ENCODE measurements at places on chromosomes 2 and 18.

DNA sequence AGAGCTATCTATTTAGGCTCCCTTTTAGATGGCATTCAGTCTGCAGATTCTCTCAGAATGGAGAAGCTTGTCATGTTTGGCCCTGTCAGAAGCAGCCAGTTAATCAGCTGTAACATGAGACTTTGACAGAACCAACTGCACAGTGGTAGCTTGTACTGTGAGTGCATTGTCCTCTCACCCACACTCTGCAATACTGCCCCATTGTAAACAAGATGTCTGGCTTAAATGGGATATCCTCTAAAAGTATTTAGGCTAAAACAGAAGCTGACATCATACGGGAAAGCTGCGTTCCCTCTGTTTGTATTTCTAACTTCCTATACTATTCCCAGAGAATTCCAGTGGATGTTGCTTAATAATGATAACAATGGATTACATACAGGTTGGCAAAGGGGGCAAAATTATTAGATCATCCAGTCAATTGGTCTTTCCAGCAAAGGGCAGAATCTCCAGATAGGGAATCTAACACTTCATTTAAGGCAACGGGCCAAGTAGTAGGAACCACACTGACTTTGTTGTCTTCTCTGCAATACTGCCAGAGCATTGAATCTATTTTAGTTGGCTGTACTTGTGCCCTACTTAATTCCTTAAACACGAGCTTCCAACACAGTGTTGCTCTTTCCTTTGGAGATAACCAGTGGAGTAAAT lies 15.4 kb upstream of the STAT4 start:
- DNase-seq, result no peak

DNA sequence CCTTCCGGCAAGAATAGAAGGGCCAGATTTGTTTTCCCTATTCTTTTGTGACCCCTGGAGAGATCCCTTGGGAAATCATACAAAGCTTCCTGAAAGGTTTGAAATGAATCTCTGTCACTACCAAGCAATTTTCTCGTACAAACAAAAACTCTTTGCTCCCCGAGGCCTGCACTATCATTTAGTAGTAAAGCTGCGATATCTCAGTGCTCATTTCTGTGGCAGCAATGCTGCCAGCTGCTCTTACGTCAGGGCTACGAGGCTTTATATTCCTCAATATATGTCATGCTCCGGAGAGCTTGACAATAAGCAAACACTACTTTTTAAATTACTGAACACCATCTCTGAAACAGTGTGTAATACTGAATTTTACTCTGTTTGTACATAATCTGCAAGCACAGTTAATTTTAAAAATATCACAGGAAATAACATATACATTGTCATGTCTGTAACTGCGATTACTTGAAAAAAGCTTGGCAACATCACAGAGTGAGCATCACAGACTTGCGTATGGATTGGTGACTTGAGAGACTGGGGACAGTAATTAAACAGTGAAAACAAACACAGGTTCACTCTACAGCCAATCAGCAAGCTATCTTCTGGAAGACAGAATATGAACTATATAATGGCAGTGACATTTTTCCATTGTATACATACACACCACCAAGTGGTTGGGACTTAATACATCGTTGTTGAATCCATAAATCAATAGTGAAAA lies 403.3 kb upstream of the NETO1 start:
- DNase-seq, result no peak

DNA sequence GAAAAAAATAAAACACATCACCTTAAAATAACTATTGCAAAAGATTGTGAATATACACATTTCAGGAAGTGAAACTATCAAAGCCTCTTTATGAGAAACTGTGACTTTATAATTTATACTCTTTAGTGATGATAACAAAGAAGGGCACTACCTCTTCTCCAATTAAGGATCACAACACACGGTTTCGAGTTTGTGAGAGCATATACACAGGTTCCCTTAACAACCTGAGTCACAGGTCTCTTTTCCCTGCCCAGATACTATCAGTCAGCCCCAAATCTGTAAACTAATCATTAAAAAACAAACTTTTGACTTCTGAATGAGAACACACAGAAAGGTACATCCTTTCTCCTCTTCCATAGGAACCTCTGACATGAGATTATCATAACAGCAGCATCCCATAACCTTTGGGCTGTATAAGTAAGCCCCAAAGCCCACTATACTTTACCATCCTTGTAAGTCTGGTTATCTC lies 44.9 kb downstream of the PTPN2 start:
- DNase-seq, result no peak

DNA sequence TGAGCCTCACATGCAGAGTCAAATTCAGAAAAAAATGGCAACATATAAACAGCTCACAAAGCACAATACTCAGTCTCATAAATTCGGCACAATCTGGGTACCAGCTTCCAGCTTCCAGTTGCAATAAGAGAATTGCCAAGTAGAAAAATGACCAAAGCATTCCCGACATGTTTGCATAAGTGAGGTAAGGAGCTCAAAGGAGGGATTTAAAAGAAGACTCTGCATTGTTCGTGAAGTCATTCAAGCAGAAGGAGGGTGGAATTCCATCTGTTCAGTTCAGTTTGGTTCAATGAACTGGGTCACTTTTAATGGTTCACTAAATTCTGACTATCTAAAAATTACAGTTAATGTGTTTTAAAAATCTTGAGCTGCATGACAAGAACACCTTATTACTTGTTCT lies 106.7 kb upstream of the KLHL14 start:
- no peak for DNase-seq
